ENCODE measurements at places on chromosomes 12 and 14.

- DNase-seq, result no peak
These were observed 12.9 kb downstream of the ANKRD13A start for GRCh38 chr12:110012137-110012536.

GRCh38 chr12:65533177-65533883, 254.8 kb downstream of the MSRB3 start:
- no peak for DNase-seq

- DNase-seq, result no peak
These were observed at the start of gene ARHGEF25 for GRCh38 chr12:57611108-57611826. Gene ARHGEF25, plus strand, starts transcription at chr12:57611435. Its CDS starts 460 bp downstream, at chr12:57611895.

DNA sequence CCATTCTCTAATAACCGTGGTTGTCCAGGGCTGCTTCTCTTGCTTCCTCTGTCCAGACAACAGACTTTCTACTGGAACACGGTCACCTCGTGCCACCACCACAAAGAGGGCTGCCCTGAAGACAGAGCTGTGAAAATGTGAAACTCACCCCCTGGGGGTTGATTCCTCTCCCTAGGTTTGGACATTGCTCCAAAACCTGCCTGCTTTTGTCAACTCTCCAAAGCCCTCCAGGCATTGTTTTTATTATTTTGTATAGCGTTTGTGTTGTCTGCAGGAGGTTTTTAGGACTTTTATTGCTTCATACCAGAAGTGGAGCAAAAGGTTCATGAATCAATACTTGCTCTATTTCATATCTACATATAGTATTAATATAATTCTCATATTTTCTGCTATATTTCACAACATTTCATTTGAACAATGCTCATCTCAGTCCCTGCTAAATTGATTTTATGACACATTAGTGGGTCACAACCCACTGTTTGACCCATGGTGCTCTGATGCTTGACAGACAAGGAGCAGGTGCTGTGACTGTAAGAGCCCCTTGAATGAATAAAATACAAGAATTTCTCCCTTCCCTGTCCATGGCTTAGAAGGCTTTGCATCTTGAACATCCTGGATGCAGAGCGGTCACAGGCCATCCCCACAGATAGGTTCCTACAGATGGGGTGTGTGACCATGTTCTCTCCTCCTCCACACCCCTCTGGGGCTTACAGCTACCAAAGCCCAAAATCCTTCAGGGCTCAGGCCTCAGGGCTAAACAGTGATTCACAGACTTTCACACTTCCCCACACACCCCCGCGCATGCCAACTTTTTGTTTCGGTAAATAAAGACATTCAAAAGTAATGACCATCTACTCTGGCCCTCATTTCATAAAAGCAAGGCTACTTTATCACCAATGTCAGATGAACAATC, 20.6 kb upstream of the EML1 start:
- no peak for DNase-seq

GRCh38 chr12:14357486-14357885, 8.0 kb upstream of the ATF7IP start:
- DNase-seq, result no peak

DNA sequence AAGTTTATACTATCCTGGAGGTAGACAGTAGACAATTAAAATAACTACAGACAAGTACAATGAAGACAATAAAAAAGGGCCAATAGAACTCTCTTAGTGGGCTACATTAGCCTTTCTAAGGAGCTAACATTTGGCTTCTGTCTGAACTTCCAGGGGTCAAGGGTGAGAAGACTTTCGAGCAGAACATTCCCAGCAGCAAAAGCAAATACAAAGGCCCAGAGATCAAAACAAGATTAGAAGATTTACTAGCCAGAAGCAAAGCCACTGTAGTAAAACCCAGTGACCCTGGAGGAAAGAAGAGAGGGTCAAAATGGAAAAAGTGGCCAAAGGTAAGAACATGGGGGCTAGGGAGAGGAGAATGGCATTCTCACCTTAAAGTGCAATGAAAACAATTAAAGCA, 63.2 kb downstream of the ATP2B1 start:
- DNase-seq, result no peak

DNA sequence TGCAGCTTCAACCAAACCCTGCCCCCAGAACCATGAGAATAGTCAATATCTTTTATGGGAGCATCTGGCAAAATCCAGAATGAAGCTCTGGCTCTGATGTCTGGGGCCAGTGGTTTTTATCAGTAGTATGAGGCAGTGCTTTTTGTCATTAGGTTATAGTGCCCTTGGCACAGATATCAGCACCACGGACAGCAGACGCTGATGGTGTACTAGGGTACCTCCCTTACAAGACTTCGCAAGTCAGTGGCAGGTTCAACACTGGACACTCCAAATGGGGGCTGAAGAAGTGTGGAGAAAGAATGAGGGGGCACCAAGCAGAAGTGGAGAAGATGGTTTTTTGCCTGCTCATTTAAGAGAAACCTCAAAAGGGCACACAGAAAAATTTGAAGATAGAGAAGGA, 68.2 kb upstream of the E2F7 start:
- no peak for DNase-seq

GRCh38 chr12:88172844-88173407, 30.8 kb downstream of the TMTC3 start:
- no peak for DNase-seq

Data from C1 segment of cervical spinal cord (tissue), 14 donors.